ENCODE measurements at places on chromosomes 7 and 10.

DNA sequence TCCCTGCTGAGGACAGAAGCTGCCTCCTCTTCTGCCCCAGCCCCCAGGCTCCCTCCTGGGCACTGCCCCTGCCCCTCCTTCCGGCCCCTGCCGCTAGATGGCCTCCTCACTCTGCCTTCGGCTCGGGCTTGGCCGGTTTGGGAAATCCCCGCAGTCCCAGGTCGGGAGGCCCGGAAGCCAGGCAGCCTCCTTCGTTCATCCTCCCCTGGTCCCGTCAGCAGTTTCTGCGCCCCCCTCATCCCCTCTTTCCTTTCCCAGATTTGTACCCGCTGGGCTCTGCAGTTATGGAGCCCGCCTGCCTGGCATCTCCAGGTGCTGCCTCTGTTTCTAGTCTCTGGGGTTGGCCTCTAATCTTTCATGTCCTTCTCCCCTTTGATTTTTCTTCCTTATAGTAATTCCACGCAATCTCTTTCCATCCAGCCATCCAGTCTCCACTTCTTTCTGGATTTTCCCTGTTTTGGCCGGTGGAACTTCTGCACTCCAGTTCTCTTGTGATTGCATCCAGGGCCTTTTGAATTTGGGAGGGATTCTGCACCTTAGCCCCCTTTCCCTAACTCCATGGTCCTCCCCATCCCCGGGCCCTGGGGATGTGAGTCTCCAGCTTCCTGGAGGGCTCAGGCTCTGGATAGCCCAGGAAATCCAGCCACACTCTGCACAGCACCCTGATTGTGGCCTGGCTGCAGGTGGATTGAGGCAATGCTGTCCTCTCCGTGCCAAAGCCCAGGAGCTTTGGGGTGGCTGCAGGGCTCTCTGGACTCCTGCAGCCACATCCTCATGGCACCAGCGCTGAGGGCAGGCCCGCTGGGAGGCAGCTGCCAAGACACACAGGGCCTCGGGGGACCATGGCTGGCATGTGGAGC, 3.3 kb upstream of the SHH start:
- DNase-seq, result peak; percentile 18

DNA sequence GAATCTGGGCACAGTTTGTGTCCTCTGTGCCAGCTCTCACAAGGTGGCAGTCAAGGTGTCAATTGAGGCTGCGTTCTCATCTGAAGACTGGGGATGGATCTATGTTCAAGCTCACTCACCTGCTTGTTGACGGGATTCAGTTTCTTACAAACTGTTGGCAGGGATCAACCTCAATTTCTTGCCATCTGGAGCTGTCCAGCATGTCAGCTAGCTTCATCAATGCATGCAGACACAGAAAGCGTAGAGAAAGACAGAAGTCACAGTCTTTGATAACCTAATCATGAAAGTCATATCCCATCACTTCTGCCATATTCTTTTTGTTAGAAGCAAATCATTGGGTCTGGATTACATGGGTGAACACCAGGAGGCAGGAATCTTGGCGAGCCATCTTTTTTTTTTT, 32.0 kb upstream of the WAPL start:
- DNase-seq, result no peak

DNA sequence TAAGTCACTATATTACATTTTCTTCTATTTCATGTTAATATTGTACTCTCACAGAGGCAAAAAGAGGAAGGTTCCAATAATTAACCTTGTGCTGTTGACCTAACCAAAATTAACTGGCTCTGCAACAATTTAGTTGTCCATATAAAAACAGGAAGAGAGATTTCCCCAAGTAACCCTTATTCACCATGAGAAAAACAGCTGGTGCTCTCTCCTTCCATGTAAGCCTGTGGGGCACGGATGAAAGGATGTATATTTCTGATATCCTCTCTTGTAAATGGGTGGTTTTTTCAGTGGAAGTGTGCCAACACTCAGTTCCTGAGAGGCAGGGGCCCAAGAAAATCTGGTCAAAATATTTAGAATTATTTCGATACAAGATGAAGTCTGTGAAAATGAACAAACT, 358.1 kb downstream of the CRPPA start:
- DNase-seq, result no peak

GRCh38 chr7:151886783-151887182, 9.9 kb upstream of the PRKAG2 start:
- DNase-seq, result no peak

DNA sequence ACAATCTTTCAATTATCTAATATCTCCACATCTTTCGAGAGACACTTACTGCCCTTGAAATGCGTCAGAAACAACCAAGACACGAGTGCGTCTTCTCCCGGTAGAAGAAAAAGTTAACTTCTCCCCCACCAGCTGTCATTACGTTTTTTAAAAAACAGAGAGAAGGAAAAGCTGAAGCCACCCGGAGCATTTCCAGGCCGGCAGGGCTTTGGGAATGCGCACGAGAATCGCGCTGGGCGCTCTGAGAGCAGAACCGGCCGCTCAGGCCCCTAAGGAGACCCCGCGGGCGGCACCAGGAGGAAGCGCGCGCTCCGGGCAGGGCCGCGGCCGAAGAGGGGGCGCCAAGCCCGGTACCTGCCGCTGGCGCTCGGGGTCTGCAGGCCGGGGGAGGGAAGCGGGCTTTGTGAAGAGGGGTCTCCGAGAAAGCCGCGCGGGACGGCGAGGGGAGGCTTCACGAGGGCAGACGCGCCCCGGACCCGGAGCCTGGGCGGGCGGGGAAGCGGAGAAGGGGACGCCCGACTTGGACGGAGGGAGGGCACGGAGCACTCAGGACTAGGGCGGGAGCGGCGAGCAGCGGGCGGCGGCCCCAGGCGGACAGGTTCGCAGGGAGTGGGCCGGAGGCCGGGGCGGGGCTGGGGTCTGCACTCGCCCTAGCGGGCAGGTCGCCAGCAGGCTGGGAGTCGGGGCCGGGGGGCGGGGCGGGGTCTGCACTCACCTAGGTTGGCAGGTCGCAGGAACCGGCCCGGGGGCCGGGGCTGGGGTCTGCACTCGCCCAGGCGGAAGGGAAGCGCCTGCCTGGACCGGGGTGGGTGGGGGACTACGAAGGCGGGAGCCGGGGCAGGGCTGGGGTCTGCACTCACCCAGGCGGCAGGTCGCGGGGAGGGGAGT, 932 bp downstream of the ESYT2 start:
- peak; percentile 19 for DNase-seq

GRCh38 chr10:18567343-18567856, 84.0 kb downstream of the NSUN6 start:
- DNase-seq, result no peak

GRCh38 chr7:27101171-27101956, 1.1 kb downstream of the HOXA2 start:
- no peak for DNase-seq

- DNase-seq, result no peak
Measured at GRCh38 chr7:46663025-46663424, 742.0 kb upstream of the IGFBP3 start.
